Daoy (cell line): ENCODE measurements at places on chromosomes 1 and 21. TPM values are rescaled to one million over a fixed set of nuclear protein-coding genes. Genes with fewer than 3 reads are reported as not detected.

DNA sequence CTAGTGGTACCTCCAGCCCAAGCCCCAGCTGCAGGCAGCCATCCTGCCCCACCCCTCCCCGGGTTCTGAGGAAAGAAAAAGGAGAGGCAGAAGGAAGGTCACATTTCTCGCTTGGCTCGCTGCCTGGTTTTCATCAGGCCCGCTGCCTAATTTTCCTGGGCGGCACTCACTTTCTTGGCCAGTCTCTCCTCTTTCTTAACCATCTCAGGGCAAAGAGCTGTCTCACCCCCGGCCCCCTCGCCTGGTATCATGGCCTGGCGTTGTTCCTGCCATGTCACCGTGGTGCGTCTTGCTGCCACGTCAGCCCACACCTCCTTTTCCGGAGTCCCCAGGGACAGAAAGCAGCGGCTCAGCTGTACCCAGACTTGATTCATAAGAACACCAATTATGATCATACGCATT is 26.6 kb upstream of the CASZ1 start:
- peak; percentile 35 for DNase-seq

The LCE3E gene
- not detected in 2 replicates for total RNA-seq

The HENMT1 gene
- total RNA-seq = not detected in 2 replicates

The DPYD gene
- 9.1 and 14.3 TPM in 2 replicates for total RNA-seq

DNA sequence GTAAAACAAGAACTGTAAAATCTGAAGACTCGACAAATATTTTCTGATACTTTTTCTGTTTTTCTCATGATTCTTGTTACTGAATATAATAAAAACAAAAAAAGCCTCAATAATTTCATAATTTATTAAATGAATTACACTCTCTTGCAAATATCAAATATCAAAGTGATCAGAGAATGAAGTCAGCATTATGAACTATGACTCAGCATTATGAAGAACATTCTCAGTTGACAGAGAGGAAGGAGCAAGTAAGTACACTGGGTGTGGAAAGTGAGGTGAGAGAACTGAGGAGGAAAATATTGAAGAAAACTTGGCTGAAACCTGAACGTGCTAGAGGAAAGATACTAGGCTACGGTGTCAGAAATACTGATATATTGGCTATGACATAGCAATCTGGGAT is 529.5 kb downstream of the KCNT2 start:
- DNase-seq = no peak
